Pancreas (tissue), 10 donors: ENCODE measurements at places on chromosomes 4 and X. TPM values are rescaled to one million over a fixed set of nuclear protein-coding genes. Genes with fewer than 3 reads are reported as not detected.

Gene ITM2A
- total RNA-seq, result 4.8 TPM

Gene TEX13D
- not detected for total RNA-seq

GRCh38 chrX:91108761-91109160, 325.9 kb upstream of the PABPC5 start:
- no peak for DNase-seq

DNA sequence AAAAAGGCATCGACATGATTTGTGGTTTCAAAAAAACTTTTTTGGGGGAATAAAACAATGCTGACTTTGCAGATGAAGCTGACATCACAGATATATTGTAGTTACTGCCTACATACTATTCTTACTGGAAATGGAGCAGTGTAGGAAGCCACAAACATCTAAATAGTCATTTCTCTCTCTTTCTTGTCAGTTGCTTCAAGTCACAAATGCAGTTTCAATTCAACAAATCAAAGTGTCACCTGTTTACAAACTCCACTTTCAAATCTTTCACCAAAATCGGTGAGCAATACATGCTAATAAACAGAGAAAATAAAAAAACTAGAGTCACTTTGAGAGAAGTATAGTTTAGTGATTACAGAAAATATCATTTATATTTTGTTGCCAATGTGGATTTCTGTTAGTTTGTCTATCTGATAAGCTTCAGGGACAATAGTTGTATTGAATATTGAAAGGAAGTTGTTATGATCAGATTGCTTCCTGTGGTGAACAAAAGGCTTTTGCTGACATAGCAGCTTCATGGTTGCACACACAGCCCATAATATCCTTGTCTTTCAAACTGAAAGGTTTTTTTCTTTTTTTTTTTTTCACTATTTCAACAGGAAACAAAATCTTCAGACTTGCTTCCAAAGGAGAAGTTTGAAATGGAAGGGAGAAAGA, 49.7 kb upstream of the PTPN13 start:
- no peak for DNase-seq

DNA sequence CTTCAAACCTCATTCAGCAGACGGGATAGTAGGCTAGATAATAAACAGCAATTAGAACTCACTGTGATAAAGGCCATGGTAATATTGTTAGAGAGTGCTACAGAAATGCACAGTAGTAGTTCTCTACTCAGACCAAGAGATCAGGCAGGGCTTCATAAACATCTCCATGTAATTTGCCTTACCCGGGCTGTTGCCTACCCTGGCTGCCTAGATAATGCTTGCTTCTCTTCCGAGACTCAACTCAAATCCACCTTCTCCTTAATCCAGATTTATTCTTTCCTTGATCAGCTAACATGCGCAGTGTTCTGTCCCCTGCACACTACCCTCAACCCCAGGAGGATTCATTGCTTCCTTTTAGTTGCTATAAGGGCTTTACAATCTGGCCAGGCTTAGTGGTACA, 21.8 kb downstream of the ANK2 start:
- DNase-seq, result no peak
